ENCODE measurements at places on chromosomes 1 and 21. TPM values are rescaled to one million over a fixed set of nuclear protein-coding genes. Genes with fewer than 3 reads are reported as not detected.

Gene CFAP141
- total RNA-seq: 0.50 TPM

Gene KDF1
- not detected for total RNA-seq

Gene PAQR6
- total RNA-seq: 8.6 TPM

Gene TNFSF18
- not detected for total RNA-seq
